ENCODE measurements at places on chromosomes 6 and 20.

GRCh38 chr6:99146711-99147110 lies 199.0 kb upstream of the FBXL4 start:
- DNase-seq: no peak

DNA sequence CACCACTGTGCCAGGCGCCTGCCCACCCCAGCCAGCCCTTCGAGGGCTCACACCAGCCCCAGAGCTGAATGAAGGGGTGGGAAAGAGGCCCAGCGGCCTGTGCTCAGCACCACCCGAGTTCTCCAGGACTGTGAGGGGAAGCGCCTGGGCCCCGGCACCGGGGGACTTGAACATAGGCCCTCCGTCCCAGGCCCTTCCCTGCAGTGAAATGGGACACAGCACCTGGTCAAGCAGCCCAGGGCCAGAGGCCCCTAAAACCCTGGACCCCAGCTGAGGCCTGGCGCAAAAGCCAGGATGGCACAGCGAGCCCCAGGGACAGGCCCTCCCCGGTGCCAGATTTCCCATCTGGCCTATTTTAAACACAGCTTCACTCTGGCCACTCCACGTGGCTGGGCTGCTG lies 4.0 kb downstream of the KCNQ2 start:
- no peak for DNase-seq

DNA sequence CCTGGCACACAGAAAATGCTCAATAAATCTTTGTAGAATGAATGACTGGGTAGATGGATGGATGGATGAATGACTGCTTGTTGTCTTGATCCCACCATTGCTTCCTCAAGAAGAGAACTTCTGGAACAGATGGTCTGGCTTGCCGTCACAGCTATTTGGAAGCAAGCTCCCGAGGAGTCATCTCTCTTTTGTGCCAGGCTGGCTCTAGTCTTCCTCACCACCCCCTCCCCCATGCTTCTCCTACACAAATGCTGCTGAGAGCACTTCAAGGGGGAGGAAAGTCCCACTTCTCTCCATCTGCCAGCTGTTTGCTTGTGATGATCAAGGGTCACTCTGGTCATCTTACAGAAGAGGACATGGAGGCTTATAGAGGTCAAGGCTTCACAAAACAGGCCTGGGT lies 11.6 kb upstream of the KCNG1 start:
- no peak for DNase-seq

- no peak for DNase-seq
Measured at GRCh38 chr6:149209871-149210775, 107.4 kb upstream of the TAB2 start.

DNA sequence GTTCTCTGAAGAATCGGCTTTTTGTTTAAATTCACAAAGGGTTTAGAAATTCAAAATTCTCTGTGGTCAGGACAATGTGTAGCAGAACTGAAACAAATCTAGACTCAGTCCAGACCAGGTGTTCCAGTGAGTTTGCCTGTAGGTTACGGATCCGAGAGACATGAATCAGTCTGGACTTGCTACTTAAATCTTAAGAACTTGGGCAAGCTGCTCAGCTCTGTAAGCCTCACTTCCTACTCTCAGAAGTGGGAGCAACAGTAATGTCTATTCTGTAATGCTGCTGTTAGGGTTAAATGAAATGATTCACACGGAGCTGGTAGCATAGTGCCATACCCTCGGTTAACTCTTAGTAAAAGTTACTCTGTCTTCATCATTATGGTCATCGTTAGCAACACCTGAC lies 37.7 kb downstream of the HECA start:
- DNase-seq: no peak

- DNase-seq: no peak
Measured at GRCh38 chr20:7540923-7541322, 399.3 kb downstream of the HAO1 start.

GRCh38 chr6:32815996-32816395 lies 806 bp downstream of the HLA-DOB start:
- no peak for DNase-seq

DNA sequence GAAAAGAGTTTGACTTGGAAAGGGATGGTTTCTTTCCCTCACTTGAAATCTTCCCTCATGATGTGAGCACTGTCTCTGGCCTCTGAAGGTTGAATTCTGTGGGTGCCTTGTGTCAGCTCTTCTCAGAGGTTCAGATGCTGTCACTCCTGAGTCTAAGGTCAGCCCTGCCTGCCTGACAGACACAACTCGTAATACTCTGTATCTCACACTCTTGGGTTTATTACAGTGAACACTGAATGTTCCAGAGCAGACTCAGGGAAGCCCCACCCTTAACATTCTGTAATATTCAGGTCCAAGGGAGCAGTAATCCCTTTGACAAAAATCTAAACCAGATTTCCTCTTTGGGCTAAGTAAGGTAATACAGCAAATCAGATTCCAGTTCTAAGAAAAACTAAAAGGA lies 837.8 kb downstream of the QKI start:
- DNase-seq: no peak

DNA sequence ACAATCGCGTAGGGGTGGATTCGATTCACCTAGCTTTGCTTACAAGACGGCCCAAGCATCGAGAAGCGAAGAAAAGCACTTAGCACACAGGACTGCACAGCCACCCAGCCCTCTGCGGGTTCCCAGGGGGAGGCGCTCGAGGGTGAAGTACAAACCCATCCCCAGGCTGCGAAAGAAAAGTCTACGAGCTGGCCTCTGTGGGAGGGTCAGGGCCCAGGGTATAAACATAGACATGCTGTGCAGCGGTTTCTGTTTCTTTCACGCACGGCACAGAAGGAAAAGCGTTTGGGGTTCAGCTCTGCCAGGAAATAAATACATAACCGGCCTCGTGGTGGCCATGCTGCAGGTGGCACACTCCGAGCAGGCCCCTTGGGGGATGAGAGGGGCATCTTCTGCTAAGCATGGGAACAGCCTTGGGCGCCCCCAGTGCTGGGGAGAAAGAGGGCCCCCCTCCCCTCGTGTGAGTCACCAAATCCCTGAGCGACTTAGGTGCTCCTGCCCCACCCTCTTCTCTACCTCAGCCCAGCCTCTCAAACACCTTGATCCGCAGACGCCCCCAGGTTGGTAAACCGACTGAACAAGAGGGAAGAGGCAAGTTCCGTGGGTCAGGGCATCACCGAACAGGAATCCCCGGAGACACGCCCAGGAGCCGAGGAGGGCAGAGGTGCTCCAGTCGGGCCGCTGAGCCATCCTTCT lies 91.6 kb upstream of the RIPOR2 start:
- DNase-seq: no peak

DNA sequence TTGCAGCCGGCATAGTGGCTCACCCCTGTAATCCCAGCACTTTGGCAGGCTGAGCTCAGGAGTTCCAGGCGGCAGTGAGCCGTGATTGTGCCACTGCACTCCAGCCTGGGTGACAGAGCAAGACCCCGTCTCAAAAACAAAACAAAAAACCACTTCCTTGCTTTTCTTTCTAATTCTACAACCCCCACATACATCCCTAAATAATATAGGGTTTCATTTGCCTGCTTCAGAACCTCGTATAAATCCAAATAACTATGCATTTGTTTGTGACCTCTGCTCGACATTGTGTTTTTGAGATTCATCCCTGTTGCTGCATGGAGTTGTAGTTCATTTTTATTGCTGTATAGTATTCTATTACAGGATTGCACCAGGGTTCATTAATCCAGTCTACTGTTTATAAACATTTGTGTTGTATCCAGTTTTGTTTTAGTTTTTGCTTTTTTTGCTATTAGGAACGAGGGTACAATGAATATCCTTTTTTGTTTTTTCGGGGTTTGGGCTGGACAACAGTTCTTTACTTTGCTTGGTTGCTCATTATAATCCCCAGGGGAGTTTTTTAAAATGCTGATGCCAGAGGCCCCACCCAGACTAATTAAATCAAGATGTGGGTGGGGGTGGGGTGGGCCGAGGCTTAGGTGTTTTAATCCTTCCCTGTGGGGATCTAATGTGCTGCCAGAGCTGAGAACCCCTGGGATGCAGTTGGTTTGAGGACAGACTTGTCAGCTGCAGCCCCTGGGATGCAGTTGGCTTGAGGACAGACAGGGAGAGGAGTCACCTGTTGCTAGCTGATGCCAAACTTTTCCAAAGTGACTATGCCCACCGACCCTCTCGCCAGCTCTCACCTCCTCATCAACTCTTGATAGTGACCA lies 2.4 kb upstream of the SNAI1 start:
- no peak for DNase-seq

GRCh38 chr20:41462372-41463161 lies 95.9 kb upstream of the EMILIN3 start:
- no peak for DNase-seq

GRCh38 chr20:59817846-59818615 lies 115.4 kb downstream of the SYCP2 start:
- no peak for DNase-seq

DNA sequence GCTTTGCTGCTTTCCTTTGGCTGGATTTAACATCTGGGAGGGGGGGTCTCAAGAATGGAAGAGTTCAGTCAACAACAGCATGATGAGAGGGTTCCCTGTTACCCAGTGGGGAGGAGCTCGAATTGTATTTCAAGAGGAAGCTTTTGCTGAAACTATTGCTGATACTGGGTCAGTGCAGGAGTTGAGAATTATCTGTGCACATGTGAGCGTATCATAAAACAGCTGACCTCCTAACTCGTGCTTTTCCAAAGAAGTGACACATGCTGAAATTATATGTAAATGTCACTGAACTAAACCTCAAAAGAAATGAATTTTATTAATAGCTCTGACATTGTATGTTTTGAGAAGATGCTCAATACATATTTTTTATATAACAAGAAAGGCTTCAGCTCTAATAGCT lies 96.3 kb downstream of the PHF3 start:
- no peak for DNase-seq

DNA sequence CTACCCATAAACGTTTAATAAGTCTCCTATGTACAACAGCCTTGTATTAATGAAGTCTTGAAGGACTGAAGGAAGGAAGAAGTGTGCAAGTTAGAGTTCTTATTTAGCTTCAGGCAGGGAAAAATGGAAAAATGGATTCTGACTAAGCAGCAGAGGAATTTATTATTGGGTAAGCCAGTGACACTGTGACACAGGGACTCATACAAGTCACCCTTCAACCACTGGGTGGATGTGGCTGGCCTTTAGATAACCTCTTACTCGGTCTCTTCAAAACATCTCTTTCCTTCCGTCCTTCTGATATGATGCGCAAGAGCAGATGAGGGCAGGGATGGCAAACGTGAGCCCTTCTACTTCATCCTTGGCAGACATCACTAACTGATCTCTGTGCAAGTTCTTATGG lies 145.6 kb downstream of the DHX35 start:
- DNase-seq: no peak

- no peak for DNase-seq
Measured at GRCh38 chr6:105099371-105099770, 80.4 kb downstream of the POPDC3 start.

DNA sequence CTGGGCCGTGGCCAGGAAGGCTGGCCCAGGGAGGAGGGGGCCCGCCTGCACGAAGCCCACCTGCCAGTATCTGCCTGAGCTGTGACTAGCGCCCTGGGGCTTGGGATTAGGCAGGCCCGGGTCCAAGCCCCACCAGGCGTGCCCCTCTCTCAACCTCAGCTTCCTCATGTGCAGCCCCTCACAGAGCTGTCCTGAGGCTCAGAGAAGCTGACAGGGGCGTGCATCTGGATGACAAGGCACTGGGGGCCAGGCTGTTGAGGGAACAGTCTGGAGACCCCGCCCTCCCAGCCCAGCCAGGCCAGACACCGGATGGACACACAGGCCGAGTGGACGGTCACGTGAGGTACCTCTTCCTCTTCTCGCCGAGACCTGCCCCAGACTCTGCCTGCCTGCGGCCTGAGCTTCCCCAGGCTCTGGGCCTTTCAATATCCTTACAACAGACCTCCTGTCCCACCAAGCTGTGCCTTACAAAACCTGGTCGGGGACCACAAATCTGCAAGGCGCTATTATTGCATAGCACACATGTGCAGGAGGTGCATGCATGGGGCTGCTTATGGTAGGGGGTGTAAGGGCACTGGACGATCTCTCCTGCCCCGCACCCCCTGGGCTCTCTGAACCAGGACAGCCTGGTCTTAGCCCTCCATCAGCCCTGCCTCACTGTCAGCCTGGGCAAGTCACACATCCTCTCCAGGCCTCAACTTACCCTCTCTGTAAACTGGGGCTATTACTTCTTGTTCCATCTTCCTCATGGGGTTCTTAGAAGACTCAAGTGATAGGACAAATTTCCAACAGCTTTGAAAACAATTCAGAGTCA lies 20.0 kb downstream of the NOL4L start:
- no peak for DNase-seq

DNA sequence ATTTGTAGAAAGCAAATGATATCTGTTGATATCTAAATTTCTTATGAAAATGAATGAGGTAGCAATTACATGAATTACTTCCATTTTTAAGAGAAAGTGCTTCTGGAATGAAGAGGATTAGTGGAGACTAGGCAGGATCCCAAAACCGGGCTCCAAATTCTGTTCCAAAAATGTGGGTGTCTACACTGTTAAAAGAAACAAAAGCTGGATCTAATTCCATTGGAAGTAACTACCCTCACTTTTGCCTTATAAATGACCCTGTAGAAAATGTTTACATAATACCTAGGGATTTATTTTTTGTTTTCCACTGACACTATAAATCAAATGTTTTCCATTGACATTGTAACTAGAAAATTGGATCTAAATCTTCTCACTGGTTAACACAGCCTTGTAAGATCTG lies 454.9 kb upstream of the JARID2 start:
- DNase-seq: no peak

DNA sequence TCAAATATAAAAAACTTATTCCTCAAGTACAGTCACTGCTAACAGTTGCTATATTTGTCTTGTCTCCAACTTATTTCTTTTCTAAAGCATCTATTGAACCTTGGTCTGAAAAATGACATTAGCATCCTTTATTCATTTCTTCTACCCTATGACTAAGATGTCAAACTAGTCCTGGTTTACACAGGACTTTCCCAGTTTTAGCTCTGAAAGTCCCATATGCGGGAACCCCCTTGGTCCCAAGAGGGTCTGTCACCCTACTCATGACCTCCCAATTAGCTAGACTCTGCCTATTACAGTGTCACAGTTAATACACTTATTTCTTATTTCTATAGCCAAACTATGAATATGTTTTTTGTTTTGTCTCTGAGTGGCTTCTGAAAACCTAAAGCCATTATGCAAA lies 37.1 kb downstream of the PLEKHG1 start:
- no peak for DNase-seq

- no peak for DNase-seq
Measured at GRCh38 chr6:151141685-151142084, 98.1 kb upstream of the AKAP12 start.

DNA sequence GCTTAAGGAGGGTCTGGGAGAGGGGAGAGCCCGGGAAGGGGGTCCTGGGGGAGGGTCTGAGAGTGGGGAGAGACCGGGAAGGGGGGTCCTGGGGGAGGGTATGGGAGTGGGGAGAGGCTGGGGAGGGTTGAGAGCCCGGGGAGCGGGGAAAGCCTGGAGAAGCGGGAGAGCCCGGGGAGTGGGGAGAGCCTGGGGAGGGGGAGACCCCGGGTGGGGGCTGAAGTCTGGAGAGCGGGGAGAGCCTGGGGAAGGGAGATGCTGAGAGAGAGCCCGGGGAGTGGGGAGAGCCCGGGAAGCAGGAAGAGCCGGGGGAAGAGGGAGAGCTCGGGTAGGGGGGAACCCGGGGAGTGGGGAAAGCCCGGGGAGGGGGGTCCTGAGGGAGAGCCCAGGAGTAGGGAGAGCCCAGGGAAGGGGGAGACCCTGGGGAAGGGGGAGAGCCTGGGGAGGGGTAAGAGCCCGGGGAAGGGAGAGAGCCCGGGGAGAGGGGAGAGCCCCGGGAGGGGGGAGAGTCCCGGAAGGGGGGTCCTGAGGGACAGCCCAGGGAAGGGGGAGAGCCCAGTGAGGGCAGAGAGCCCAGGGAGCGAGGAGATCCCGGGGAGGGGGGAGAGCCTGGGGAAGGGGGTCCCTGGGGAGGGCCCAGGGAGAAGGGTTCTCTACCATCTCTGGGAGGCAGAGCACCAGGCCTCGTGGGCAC lies 148.5 kb downstream of the SYNDIG1 start:
- no peak for DNase-seq

All from 8988T (cell line).